Urothelium cell line (cell line): ENCODE measurements at places on chromosomes 11 and 22.

- DNase-seq = no peak
These were observed 594.1 kb downstream of the TBC1D22A start for GRCh38 chr22:47356511-47357011.

DNA sequence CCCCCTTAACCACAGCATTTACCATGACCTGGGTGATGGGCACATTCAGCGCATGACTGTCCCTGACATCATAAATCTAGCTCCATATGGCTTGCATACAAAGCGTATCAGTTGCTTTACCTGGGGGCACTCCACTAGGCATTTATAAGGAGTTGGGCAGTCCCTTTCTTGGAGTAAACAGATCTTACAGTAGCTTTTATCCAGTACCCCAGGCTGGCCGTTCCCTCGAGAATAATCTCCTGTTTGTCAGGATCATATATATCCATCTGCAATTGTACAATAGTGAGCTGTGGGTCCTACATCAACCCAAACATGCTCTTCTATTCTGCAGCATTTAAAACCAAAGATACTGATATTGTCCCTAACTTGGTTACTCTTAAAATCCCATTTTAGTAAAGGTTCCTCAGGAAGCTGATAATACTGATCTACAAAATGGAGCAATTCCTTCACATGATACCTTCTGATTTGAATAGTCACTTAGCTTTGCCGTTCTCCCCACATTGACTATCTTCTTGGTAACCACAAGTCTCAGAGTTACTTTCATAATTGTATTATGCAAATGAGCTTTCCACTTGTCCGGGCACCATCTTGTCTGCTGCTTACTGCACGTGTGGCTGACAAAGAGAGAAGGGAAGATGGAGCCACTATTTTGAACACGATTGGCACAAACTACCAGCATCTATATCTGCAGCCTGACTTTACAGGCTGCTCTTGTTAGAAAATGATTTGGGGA is 205.0 kb downstream of the CWF19L2 start:
- no peak for DNase-seq

DNA sequence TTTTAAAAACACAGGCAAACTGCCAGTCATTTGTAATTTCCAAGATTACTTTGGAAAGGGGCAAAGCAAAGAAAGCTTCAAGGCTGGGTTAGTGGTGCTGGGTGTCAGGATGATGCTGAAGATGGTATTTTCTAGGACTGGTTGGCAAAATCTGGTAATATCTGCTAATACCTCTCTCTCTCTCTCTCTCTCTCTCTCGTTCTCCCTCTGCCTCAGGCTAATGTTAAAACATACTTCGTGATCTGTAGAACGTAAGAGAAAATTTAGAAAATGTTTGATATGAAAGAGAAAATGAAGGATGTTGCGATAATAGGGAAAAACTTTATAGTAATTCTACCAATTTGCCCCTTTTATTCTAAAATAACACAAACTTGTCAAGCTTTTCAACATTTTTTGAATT is 9.4 kb upstream of the LGR4 start:
- DNase-seq = no peak

GRCh38 chr22:23067023-23067650 is 3.2 kb upstream of the GNAZ start:
- no peak for DNase-seq

GRCh38 chr11:37107415-37107814 is 509.4 kb upstream of the RAG2 start:
- DNase-seq = no peak

GRCh38 chr11:100932474-100933100 is 197.0 kb downstream of the PGR start:
- peak; percentile 23 for DNase-seq

DNA sequence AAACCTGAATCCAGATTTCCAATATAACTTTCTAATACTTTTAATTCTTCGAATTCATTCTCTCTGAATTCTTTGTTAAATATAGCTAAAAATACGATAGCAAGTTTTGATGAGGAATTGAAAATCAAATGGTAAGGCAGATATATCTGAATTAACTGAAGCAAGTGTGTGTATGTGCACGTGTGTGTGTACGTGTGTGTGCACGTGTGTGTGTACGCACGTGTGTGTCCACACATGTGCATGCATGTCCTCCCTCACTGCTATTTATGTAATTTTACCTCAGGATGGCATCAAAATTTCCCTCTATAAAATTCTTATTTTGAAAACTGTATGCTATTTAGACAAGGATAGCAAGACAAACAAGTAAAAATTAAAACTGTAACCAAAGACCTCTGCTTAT is 961.3 kb upstream of the CNTN5 start:
- DNase-seq = no peak

DNA sequence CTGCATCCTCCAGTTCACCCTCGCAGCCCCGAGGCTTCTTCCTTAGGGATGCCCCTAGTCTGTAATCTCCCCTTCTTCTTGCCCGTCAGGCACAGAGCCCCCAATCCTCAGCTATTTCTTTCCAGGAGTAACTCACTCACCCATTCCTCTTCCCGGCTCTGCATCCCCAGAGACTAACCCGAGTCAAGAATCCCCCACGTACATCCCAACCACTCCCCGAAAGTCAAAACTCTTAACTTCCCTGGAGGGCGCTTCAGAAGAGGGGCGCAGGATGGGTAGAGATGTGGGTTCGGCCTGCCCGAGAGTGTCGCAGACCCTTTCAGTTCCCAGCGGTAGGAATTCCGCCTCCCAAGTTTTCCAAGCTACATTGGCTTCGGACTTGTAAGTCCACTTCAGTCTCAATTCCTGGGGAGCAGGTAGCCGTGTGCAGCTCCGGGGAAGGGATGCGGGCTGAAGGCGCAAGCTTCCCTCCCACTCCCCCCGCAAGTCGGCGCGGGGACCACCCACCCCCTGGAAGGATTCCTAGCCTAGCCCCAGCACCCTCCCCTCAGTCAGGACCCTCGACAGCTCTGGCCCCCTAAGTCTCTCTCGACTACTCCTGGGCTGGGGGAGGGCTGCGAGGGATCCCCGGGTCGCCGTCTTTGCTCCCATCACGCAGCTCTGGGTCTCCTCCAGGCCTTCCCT is 871 bp downstream of the BDNF start:
- DNase-seq = peak; percentile 36

DNA sequence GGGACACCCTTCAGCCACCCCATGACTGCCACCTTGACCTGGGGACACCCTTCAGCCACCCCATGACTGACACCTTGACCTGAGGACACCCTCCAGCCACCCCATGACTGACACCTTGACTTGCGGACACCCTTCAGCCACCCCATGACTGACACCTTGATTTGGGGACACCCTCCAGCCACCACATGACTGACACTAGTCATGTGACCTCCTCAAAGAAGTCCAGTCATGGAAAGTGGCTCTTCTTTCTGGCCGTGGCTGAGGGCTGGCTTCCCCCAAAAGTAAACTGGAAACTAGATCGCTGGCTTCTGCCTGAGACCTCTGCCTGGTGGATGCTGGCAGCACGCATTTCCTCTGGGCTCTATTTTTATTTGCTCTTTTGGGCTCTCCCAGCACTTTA is 28.4 kb downstream of the ARFGAP2 start:
- no peak for DNase-seq

DNA sequence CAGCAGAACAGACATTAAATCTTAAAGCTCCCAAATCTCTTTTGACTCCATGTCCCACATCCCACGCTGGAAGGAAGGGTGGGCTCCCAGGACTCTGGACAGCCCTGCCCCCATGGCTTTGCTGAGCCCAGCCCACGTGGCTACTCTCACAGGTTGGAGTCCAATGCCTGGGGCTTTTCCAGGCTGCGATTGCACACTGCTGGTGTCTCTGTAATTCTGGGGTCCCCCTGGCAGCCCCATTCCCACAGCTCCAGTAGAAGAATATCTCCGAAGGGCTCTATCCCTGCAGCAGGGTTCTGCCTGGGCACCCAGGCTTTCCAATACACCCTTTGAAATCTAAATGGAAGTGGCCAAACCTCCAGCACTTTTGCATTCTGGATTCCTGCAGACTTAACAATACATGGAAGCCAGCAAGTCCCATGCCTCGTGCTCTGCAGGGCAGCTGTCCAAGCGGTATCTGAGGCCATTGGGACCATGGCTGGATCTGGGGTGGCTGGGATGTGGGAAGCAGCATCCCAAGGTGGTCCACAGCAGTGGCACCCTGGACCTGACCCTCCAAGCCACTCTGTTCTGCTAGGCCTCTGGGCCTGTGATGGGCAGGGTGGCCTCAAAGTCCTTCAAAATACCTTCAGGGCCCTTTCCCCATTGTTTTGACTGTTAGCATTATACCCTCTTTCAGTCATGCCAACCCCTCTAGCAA is 47.9 kb upstream of the TH start:
- no peak for DNase-seq

GRCh38 chr11:2107941-2108630 is 31.1 kb downstream of the IGF2 start:
- no peak for DNase-seq

GRCh38 chr11:60130496-60130895 is 42.0 kb downstream of the MS4A2 start:
- DNase-seq = peak; percentile 57

GRCh38 chr22:32569956-32570355 is 95.3 kb downstream of the FBXO7 start:
- no peak for DNase-seq

DNA sequence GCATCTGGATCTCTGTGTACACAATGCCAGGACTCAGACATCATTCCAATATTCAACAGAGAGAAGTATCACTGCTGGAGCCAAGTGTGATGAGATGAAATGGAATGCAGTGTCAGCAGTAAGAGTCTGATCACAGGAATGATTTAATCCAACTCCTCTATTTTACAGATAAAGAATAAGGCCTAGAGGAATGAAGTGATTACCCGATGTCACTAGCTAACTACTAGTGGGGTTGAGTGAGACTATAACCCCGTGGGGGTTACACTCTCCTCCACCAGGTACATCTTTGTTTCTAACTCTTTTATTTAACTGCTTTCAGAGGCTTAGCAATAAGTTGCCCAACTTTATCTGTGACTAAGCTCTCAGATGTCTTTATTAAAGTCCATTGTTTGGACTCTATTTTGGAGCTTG is 94.2 kb upstream of the FAT3 start:
- DNase-seq = no peak

GRCh38 chr22:40444178-40444831 is 73.9 kb downstream of the SGSM3 start:
- no peak for DNase-seq

DNA sequence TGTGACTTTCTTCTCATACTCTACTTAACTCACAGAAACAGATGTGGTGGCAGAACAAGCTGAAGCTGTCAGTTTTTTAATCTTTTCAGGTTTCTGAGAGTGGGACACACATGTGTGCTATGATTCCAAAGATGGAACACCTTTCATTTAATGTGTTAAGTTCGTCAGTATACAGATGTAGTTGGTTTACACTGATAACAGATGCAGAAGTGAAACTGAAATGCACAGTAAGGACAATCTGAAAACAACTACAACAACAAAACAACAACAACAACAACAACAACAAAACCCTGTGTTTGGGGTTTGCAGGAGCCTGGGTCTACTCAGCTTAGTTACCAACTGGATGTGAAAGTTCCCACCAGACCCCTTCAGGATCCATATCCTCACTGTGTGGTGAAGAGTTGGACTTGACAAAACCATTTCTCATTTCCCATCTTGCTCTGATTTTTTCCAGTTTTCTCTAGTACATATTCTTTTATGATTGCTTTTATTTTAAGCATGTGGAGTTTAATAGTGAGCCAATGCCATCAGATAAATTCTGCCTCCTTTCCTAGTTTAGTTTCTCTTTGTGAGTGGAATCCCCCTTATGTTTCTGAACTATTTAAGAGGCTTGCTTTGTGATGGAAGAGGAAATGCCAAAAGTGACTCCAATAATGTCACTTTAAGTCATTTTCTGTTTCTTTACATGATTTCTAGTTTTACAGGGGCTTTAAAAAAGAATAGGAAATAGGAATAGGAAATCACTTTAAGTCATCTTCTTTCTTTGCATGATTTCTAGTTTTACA is 47.8 kb downstream of the ARHGAP42 start:
- no peak for DNase-seq

DNA sequence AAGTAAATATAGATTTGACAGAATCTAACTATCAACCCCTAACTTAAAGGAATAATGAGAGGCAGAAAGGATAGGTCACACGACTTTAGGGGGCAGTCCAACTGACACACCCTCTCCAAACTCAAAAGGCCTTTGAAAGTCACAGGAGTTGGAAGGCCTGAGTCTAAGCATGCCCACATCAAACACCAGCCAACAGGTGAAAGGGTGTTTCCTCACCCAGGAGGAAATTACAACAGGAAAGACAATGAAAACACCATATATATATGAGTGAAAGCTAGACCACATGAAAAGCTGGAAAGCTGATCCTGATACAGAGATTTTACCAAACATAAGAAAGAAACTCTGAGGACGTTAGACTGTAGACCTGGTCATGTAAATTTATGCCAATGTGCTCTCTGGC is 10.5 kb upstream of the DEPDC7 start:
- no peak for DNase-seq

GRCh38 chr11:1916986-1917522 is 2.4 kb upstream of the TNNT3 start:
- DNase-seq = no peak

GRCh38 chr11:85385547-85385946 is 241.6 kb downstream of the DLG2 start:
- no peak for DNase-seq

GRCh38 chr11:13891911-13892310 is 70.6 kb upstream of the SPON1 start:
- DNase-seq = no peak

DNA sequence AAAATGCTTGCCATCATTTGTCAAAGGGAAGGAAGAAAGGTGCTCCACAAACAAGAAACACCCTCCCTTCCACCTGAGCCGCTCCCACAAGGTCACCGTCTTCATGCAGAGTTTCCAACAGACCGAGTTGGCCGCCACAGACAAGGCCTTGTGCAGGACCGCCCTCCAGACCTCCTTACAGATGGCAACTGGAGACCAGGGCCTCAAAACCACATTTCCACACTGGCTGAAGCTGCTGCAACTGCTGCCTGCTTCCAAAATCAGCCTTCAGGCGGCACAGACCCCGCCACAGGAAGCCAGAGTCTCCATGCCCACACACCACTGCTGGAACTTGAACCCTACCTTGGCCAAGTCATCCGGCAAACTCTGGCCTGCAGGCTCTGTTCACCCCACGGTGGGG is 6.3 kb downstream of the DEAF1 start:
- DNase-seq = no peak

GRCh38 chr11:97269527-97269926 is 879.7 kb downstream of the JRKL start:
- peak; percentile 22 for DNase-seq
